ENCODE measurements at places on chromosomes 11 and 22. TPM values are rescaled to one million over a fixed set of nuclear protein-coding genes. Genes with fewer than 3 reads are reported as not detected.

DNA sequence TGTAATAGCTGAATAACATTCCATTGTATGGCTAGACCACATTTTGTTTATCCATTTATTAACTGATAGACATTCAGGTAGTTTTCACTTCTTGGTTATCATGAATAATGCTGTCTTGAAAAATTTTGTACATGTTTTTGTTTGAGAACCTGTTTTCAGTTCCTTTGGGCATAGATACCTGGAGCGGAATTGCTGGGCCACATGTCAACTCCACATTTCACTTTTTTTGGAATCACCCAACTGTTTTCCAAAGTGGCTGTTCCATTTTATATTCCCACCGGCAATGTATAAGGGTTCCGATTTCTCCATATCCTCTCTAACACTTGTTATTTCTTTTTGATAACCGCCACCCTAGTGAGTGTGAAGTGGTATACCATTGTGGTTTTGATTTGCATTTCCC lies 184.3 kb downstream of the LARGE1 start:
- no peak for DNase-seq

DNA sequence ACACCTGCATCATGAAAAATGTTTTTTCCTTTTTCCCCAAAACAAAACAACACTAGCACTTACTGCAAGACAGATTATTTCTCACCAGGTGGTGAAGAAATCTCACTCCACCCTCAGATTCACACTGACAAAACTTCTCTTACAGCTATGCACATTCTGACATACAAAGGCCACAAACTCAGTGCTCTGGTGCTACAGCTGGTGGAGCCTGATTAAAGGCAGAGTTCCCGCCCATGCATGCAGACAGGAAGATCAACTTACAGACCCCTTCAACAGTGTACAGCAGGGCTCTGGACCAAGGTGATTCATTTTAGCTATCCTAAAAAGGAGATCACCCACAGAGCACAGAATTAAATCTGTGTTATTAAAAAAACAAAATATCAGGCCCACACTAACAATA lies 112.6 kb downstream of the CADM1 start:
- DNase-seq = no peak

DNA sequence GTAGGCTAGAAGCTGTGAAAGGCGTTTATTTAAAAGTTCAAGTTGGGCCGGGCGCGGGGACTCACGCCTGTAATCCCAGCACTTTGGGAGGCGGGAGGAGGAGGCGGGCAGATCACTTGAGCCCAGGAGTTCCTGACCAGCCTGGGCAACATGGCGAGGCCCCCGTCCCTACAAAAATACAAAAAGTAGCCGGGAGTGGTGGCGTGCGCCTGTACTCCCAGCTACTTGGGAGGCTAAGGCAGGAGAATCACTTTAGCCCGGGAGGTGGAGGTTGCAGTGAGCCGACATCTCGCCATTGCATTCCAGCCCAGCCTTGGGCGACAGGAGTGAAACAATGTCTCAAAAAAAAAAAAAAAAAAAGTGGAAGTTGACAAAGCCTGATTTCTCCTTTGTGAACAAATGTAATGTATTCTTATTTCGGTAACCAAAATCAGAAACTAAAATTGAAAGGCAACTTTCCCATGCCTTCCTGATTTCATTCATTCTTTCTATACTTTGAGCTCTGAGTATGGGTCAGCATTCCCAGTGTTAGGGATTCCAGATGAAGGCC lies 825 bp downstream of the PTPMT1 start:
- DNase-seq = peak; percentile 24

DNA sequence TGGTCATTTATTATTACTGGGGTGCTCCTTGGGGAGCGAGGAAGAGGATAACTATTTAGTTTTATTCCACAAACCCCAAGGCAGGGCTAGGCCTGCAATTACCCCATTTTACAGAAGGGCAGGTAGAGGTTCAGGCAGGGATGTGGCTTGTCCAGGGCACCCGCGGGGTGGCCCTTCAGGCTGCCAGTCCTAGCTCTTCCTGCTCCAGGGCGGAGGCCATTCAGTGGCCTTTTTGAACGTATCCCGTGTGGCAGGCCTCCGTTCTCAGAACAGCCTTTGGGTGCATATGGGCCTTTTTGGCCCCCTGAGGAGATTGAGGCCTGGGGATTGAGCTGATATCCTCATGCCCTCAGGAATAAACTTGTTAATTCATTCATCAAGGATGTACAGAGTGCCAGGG lies 66.2 kb downstream of the MPPED1 start:
- DNase-seq = no peak

GRCh38 chr11:61194169-61194671 lies 9.1 kb upstream of the PGA3 start:
- no peak for DNase-seq

- no peak for DNase-seq
Measured at GRCh38 chr11:124886978-124887666, 10.5 kb downstream of the ROBO4 start.

- DNase-seq = no peak
Measured at GRCh38 chr11:34495239-34495723, 18.3 kb downstream of the ELF5 start.

DNA sequence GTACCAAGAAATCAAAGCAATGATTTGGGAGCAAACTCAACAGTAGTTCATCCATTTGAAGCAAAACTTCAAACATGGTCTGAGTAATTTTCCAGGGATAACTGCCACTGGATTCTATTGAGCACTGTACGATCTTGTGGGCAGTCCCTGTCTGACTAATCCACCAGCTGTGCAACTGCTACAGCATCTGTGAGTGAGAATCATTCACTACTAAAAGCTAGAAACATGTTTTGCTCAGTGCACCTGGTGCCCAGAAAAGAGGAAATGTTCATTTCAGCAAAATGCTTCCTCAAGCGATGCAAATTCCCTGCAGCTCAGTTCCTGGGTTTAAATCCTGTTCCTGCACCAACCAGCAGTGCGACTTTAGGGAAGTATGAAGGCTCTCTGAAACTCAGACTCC lies 1077.9 kb downstream of the DLG2 start:
- DNase-seq = no peak

GRCh38 chr22:49608228-49608627 lies 219.4 kb downstream of the BRD1 start:
- DNase-seq = no peak

DNA sequence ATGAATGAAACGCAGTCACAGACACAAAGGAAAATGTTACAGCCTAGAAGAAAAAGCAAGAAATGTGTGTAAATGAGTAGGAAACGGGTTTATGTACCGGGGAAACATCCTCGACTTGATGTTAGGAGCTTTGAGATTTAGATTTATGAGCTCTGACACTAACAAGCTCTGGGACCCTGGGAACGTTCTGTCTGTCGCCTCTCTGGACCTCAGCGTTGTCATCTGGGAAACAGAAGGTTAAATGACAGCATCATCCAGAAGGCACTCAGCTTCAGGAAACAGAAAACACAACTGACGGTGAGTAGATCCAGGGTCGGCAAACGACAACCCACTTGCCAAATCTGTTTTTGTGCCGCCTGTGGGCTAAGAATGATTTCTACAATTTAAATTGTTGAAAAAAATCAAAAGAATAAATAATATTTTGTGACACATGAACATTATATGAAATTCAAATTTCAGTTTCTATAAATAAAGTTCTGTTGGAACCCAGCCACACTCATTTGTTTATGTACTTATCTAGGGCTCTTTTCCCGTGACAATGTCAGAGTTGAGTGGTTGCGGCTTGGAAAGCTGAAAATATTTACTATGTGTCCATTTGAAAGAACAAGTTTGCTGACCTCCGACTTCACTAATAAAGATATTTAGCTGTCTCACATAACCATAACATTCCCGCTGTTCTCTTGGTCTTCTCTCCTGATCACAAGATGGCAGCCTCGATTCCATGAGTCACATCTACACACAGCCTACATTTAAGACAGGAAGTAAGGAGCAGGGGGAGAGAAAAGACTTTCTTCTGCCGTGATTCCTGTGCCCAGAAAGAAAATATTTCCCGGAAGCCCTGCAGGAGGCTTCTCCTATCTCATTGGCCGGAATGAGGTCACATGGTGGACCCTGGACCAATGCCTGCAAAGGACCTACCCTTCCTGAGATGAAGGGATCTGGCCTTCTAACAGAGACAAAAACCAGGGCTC lies 47.1 kb upstream of the SYT13 start:
- DNase-seq = no peak

GRCh38 chr22:46054091-46055073 lies 77.4 kb upstream of the WNT7B start:
- DNase-seq = peak; percentile 65

- no peak for DNase-seq
Measured at GRCh38 chr22:44995105-44995514, 14.7 kb downstream of the PHF21B start.

Gene CHRM1
- not detected for total RNA-seq

Gene SSTR3
- 3.4 TPM for total RNA-seq

Gene OR10A2
- total RNA-seq = not detected

All from activated CD4-positive, alpha-beta memory T cell treated with anti-CD3 and anti-CD28 coated beads, Interleukin-2, amount 10 ng/mL, durations not matched to agents 7 days and 5 days (primary cell).